ENCODE measurements at places on chromosomes 3 and 15.

GRCh38 chr3:193943851-193944517 is 192.0 kb upstream of the HES1 start:
- H3K27me3 ChIP-seq = no peaks in the 10 kb centered on the region
- no peak for DNase-seq
- no peak overlapping the region for H3K4me3 ChIP-seq
- no peaks in the 10 kb centered on the region for H3K36me3 ChIP-seq
- H3K27ac ChIP-seq = no peak overlapping the region
- no peaks in the 10 kb centered on the region for H3K4me1 ChIP-seq

DNA sequence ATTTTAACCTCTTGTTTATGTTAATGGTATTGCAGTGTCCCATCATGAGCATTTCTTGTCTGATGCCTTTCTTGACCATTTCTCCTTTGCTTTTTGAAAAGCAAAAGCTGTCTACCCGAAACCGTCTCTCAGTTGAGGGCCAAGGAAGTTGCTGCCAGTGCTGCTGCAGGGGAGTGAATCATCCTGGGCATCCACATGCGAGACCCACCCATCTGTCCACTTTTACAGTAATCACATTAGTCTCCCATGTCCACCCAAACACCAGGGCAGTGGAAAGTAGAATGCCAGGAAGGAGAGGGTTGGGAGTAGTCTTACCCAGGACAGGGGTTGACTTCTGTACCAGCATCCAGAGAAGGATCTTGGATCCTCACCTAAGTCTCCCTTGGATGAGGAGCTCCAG is 48.6 kb upstream of the TEX264 start:
- no peak overlapping the region for H3K27ac ChIP-seq
- no peaks in the 10 kb centered on the region for H3K4me1 ChIP-seq
- DNase-seq = no peak
- H3K4me3 ChIP-seq = no peak overlapping the region
- no peaks in the 10 kb centered on the region for H3K36me3 ChIP-seq

- H3K27me3 ChIP-seq = no peaks in the 10 kb centered on the region
- H3K36me3 ChIP-seq = no peaks in the 10 kb centered on the region
- peaks cover 6% of the 10 kb centered on the region for H3K4me1 ChIP-seq
- no peak overlapping the region for H3K27ac ChIP-seq
- no peak overlapping the region for H3K4me3 ChIP-seq
Measured at GRCh38 chr3:52870471-52870870, 26.9 kb downstream of the STIMATE start.

GRCh38 chr3:170734043-170734734 is 135.8 kb downstream of the RPL22L1 start:
- no peak overlapping the region for H3K27ac ChIP-seq
- DNase-seq = no peak
- no peaks in the 10 kb centered on the region for H3K27me3 ChIP-seq
- no peak overlapping the region for H3K4me3 ChIP-seq
- peaks cover 3% of the 10 kb centered on the region for H3K4me1 ChIP-seq

DNA sequence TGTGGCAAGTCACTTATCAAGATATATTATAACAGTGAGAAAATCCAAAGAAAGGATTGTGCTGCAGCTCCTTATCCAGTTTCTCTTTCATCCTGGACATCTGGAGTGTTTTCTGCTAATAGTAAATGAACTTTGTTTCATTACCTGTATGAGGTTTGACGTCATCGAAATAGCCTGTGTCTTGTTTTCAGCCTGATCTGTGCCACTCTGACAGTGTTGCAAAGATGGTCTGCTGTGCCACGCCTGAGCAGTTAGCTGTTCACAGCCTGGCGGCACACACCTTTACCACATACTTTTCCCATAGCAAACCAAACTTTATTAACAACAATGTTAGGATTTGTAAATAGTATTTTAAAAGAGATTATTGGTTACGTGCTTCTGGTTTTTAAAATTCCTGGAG is 34.0 kb downstream of the YEATS2 start:
- no peak overlapping the region for H3K4me3 ChIP-seq
- DNase-seq = no peak
- peaks cover 3% of the 10 kb centered on the region for H3K36me3 ChIP-seq
- H3K4me1 ChIP-seq = no peaks in the 10 kb centered on the region

DNA sequence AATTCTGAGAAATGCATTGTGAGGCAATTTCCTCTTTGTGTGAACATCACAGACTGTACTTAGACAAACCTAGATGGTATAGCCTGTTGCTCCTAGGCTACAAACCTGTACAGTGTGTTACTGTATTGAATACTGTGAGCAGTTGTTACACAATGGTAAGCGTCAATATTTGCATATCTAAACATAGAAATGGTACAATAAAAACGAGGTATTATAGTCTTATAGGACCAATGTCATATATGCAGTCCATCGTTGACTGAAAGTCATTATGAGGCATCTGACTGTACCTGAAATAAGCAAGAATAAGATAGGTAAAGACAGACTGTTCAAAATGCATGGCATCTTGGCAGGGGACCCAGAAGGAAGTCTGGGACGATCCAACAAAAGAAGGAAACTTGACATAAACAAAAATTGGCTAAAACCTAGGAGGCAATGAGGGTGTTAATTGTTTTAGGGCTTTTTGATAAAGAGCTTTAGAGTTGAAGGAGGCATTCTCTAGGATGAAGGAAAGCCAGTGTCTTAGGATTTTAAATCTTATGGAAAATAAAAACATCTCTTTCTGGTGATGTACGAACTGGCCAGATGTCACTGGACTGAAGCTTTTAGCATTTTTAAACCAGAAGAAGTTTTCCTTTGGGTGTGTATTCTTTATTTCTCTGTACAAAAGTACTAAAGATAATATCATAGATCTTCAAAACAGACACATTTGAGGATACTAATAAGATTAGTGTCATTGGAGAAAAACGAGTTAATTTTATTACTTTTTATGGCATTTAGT is 9.2 kb upstream of the SPRED1 start:
- H3K4me3 ChIP-seq = no peak overlapping the region
- H3K36me3 ChIP-seq = no peaks in the 10 kb centered on the region
- no peaks in the 10 kb centered on the region for H3K27me3 ChIP-seq
- no peak for DNase-seq
- H3K27ac ChIP-seq = no peak overlapping the region

DNA sequence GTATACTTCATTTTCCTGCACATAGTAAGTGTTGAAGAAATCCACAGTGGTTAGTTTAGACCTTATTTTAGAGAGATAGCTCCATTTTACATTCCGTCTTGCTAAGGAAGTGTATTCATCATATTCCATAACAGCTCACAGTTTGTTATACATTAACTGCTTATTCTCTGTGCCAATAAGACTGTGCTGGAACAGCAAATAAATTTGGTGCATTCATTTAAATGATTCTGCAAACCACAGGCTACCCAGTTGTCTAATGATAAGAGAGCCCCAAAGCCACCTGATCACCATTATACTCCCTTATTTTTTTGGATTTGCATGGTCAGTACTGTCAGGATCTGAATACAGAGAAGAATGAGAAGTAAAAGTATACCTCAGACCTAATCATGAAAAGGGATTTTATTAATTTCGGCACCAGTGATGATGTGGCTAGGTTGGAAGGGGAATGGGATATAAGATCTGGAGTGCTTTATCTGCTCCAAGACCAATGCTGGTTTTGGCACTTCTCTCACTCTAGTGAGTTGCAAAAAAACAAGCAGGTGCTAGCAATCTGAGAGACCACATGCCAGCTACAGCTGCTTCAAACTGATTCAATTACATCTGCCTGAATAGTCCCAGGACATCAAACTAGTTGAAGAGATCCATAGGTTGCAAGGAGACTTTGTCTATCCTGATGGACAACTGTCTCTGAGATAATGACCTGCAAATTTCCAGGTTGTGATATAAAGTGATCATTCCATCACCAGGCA is 254.8 kb downstream of the ZBTB20 start:
- no peak overlapping the region for H3K4me3 ChIP-seq
- H3K27ac ChIP-seq = no peak overlapping the region

DNA sequence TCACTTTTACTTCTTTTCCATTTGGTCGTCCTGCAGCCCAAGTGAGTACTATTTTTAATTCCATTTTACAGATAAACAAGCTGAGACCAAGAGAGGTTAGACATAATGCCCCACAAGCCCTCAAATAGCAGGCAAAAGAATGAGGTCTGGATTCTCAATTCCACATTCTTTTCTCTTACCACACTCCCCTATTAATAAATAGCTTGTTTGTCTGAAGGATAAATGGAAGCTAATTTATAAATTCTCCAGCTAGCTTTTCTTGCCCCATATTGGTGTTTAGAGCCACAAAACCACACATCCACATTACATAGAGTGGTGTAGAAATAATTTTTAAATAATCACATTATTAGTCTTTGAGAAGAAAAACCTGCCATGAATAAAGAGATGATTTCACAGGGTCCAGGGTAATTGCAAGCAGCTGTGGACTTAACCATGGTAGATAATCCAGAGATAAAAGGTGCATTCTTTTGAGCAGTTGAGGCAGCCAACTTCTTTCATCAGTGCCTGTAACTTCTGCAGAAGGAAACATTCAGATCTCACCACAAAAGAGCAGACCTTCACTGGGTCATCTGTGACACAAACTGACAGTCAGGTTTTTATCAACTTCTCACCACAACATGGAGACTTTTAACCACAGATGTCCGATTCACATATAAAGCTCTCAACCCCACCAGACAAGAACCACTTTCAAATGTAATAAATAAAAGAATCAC is 313.4 kb upstream of the STT3B start:
- H3K4me1 ChIP-seq = no peaks in the 10 kb centered on the region
- H3K4me3 ChIP-seq = no peak overlapping the region
- H3K27ac ChIP-seq = no peak overlapping the region
- DNase-seq = no peak
- no peaks in the 10 kb centered on the region for H3K27me3 ChIP-seq

GRCh38 chr15:31125061-31125460 is 23.5 kb upstream of the TRPM1 start:
- no peak overlapping the region for H3K4me3 ChIP-seq
- H3K27me3 ChIP-seq = no peaks in the 10 kb centered on the region
- DNase-seq = no peak
- no peak overlapping the region for H3K27ac ChIP-seq

DNA sequence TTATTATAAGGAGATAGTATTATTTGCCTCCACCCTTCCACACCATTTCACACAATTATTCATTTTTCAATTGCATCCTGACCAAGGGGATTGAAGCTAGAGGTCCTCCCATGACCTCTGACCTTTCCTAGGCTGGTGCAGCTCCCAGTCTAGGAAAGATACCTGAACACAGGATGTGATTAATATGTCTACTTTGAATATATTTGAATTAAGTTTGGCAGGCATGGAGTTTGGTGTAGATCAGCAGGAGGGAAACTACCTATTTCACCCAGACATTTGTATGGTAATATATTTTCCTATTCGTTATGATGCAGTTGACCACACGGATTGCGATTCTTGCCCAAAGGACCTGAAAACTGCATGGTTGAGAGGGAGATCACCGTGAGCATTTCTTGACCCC is 596.3 kb downstream of the AGBL1 start:
- DNase-seq = no peak
- H3K4me1 ChIP-seq = no peaks in the 10 kb centered on the region
- no peaks in the 10 kb centered on the region for H3K36me3 ChIP-seq

GRCh38 chr3:29755416-29755815 is 474.5 kb downstream of the RBMS3 start:
- H3K4me3 ChIP-seq = no peak overlapping the region
- H3K27ac ChIP-seq = peak overlapping the region; percentile 57
- peaks cover 17% of the 10 kb centered on the region for H3K4me1 ChIP-seq
- no peaks in the 10 kb centered on the region for H3K36me3 ChIP-seq
- no peak for DNase-seq

Data from aorta (tissue), 5 donors.